ENCODE measurements at places on chromosomes 7 and 10.

DNA sequence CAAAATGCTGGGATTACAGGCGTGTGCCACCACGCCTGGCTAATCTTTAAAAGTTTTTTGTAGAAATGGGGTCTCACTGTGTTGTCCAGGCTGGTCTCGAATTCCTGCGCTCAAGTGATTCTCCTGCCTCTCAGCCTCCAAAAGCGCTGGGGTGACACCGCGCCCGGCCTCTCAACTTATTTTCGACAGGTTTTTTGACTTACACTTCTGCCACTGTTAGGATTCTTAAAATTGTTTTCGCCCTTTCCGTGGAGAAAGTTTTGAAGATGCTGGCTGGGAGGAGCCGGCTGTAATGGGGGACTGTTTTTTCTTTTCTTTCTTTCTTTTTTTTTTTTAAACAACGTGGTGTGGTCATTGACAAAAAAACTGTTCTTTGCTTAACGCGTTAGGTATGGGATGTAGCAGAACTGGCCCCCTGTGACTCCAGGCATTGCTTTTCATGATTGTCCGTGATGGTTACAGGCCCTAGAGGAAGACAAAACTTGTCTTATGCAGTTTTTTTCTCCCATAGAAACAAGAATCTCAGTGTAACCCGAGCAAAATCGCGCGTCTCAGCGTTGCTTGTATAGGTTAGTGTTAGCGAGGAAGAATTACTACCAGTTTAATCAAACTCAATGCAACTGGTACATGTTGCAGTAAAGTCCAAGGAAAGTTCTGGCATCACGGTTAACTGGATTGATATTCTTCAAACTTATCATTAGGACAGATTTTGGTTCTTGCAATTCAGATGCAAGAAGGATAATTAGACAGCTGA, 72.2 kb downstream of the DAGLB start:
- peak; percentile 36 for DNase-seq

- no peak for DNase-seq
Measured at GRCh38 chr7:133931053-133931452, 196.1 kb upstream of the LRGUK start.

- no peak for DNase-seq
Measured at GRCh38 chr10:34112171-34112782, 702.8 kb downstream of the PARD3 start.

GRCh38 chr7:99008181-99008631, 129.9 kb downstream of the TRRAP start:
- no peak for DNase-seq

DNA sequence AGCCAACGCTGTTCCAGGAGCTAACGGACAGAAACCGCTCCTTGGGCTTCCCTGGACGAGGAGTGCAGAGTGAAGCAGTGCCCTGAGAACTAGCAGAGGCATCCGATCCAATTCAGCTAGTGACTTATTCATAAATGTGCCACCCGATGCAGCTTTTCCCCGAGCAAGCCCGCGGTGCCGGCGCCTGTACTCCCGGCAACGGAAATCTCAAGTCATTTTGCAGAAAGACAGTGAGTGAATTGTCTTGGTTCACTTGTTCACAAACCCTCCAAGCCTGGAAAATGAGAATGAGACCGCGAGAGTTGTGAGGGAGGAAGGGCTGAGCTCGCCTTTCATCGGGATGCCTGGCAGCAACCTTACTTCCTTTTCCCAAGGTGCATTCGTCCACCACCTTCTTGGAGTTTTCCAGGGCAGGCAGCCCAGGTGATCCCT, 87.5 kb downstream of the COBL start:
- DNase-seq, result no peak

GRCh38 chr10:33008499-33009243, 50.6 kb upstream of the ITGB1 start:
- DNase-seq, result peak; percentile 80

- DNase-seq, result no peak
Measured at GRCh38 chr7:82548141-82548688, 104.6 kb upstream of the CACNA2D1 start.

DNA sequence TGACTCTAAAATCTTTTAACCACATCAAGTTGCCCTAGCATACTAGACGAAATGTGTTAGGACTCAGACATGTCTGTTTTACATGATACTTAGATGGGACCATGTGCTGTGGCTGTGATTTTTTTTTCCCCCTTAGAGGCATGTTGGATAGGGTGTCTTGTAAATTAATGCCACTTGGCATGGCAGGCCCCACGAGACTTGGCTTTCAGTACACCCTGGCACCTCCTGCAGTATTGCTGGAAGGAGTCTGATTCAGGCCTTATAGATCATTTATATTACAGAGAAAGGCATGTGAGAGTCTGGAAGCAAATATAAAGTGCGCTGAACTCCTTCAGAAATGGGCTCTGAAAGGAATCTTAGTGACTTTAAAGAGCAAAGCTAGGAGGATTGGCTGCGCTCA, 494.1 kb downstream of the SDK1 start:
- no peak for DNase-seq

- no peak for DNase-seq
Measured at GRCh38 chr7:70177166-70177565, 578.9 kb downstream of the AUTS2 start.

DNA sequence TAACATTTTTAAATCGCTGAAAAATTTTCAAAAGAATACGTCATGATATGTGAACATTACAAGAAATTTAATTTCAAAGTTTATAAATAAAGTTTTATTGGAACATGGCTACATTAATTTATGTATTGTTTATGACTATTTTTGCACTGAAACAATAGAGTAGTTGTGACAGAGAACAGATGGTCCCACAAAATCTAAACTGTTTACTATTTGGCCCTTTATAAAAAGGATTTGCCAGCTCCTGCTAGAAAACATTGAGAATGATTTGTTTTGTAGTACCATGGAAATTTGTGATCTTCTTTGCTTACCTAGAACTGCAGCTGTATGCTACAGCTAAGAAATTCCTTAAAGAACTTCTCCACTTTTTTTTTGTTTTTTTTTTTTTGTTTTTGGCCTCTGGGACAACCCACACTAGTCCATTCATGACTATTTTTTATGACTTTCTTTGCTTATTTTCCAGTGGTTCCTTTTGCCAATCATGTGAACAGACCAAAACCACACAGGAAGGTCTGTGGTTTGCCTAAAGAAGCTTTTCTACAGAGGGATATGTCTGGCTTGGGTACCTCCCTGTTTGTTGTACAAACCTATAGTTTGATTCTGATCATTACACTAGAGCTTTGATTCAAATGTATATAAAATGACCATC, 55.7 kb downstream of the ST7 start:
- DNase-seq, result peak; percentile 59

GRCh38 chr10:117503244-117504205, 39.0 kb upstream of the EMX2 start:
- DNase-seq, result no peak

GRCh38 chr10:76067447-76067846, 636.0 kb downstream of the LRMDA start:
- DNase-seq, result no peak

DNA sequence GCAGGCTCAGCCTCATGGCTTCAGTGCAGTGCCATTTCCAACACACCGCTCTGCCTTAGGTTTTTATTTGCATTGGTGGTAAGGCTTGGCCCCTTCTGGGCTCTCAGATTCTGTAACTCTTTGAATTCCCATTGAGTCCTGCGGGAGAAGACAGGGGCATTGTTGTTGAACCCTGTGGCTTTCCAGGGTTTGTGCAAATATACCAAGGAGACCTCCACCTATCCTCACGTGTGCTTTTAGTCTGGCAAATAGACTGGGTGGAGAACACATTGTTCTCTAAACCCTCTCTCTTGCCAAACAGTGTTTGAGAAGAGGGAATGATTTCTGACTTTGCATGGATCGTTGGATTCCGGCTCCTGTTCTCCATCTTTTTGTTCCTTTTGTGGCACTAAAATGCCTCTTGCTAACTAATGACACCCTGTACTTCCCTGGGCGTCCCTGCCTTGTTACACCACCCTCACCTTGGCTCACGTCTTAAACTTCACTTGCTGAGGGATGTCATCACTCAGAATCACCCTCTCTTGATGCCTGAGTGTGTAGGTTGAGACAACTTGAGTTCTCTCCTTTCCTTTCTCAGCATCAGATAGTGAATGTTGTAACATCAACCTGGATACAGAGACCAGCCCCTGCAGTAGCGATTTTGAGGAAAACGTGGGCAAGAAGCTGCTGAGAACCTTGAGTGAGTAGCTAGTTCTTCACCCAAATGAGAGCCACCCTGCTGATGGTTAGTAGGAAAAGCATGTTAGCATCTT, 40.5 kb downstream of the GOT1 start:
- DNase-seq, result no peak

- no peak for DNase-seq
Measured at GRCh38 chr7:3146571-3147226, 103.0 kb upstream of the CARD11 start.

DNA sequence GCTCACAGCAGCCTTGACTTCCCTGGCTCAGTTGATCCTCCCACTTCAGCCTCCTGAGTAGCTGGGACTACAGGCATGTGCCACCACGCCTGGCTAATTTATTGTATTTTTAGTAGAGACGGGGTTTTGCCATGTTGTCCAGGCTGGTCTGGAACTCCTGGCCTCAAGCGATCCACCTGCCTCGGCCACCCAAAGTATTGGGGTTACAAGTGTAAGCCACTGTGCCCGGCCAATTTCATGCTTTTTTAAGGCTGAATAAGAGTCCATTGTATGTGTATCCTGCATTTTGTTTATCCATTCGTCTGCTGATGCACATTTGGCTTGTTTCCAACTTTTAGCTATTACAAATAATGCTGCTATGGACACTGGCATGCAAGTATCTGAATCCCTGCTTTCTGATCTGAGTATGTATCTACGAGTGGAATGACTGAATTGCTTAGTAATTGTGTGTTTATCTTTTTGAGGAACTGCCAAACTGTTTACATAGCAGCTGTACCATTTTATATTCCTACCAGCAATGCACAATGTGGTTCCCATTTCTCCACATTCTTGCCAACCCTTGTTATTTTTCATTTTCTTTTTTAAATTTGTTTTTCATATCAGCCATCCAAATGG, 37.3 kb upstream of the TPST1 start:
- no peak for DNase-seq

DNA sequence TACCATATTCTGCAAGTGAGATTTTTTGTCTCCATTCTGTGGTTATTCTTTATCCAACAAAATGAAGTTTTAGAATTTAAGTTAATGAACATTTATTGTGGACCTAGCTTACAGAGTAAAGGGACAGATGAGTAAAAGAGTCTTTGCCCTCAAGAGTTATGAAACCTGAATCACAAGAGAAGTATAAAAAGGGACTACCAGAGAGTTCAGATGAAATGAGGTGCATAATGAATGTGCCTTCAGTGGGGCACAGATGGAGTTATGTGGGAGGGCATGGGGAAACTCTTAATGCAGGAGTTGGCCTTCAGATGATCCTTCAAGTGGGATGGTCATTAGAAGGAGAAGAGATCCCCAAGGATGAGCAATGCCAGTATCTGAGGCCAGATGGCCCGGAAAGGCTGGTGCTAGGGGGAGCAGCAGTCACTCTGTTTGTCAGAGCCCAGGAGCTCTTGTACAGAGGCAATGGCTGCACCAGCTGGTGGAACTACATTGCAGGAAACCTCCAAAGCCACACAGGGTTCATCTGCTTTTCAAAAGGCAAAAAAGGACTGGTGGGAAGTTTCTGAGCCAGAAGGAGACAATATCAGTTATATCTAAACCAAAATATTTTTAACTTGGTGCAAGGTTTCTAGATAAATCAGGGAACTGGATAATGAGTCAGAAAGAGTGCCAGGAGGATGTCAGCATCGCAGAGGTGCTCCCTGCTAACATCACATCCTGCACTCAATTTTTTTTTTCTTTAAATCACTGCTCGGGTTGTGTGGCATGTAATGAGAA, 162.0 kb downstream of the KLF6 start:
- peak; percentile 5 for DNase-seq

DNA sequence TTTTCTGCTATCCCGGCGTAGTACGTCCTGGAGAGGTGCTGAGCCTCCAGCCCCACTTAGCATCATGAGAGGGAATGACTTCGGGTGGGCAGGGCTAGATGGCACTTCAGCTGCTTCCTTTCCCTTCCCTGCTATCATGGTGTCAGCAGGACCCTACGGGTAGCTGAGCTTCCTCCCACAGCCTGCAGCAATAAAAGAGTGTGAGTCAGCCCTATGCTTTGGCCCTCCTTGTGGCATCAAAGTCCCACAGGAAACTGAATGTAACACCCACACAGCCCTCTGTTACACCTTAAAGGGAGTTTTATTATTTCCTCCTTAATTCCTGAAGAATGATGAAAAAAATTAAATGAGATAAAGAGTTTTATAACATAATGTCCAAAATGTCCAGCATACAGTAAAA, 458.1 kb downstream of the RPS24 start:
- DNase-seq, result no peak

- DNase-seq, result peak; percentile 67
Measured at GRCh38 chr7:92685136-92686042, 95.2 kb upstream of the FAM133B start.

GRCh38 chr10:128739930-128740329, 613.7 kb upstream of the MKI67 start:
- no peak for DNase-seq

DNA sequence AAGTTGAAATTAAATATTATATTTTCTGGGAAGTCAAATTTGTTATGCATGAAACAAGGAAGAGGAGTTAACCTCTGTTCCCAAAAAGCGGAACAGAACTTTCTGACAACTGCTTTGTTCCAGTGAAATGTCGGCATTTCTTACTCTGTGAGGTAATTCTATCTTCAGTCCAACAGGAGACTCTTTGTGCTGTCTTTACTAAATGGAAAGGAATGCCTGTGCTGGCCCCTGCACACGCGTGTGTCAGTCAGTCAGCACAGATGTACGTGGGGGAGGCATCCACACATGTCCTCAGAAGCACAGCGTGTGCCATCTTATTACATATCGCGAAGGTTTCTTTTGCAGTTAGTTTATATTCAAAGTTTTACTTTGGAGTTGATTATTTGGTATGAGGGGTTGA, 37.5 kb downstream of the NET1 start:
- DNase-seq, result no peak

GRCh38 chr7:54847921-54848320, 88.9 kb upstream of the SEC61G start:
- DNase-seq, result no peak

DNA sequence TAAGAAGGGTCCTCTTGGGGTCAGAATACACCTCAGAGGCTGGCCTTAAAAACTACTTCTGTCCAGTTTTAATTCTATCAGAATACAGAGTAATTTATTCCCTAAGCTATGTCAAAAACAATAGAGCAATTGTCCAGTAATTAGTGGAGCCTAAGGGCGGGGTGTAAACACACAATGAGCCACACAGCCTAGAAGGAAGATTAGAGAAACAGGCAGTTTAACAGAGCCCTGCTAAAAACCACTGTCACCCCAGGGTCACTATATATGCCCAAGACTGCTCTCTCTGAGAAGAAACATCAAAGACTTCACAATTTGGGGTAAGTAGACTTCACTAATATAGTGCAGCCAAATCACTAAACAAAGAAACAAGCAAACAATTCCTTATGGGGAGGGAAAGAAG, 27.2 kb upstream of the WNT2 start:
- DNase-seq, result no peak

DNA sequence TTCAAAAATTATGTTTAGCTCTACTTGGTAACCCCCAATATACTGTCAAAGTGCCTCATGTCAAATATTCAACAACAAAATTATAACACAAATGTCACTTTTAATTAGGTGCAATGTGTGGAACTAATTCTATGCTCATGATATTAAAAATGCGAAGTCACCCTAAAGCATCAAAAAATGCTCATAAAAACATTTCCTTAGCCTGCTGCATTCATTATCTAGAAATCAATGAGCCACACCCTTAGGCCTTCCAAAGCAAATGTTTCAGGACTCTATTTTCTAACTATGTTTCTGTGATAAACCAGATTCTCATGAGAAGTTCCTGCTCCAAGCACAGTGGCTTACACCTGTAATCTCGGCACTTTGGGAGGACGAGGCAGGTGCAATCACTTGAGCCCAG, 75.0 kb upstream of the ANK3 start:
- DNase-seq, result no peak

GRCh38 chr10:124316326-124316725, 102.4 kb downstream of the OAT start:
- DNase-seq, result no peak

All from CD4-positive, alpha-beta T cell treated with Interleukin-17A for 1 hour (primary cell).